Activated CD4-positive, alpha-beta T cell treated with anti-CD3 and anti-CD28 coated beads, Interleukin-2, amount 10 ng/mL, durations not matched to agents 7 days and 5 days (primary cell): ENCODE measurements at places on chromosomes 7 and 10.
A peak's percentile ranks its signal among the peaks of the same experiment; 100 is the strongest.

- DNase-seq, result no peak
Observed at GRCh38 chr10:27514243-27514642, 10.1 kb downstream of the RAB18 start.

DNA sequence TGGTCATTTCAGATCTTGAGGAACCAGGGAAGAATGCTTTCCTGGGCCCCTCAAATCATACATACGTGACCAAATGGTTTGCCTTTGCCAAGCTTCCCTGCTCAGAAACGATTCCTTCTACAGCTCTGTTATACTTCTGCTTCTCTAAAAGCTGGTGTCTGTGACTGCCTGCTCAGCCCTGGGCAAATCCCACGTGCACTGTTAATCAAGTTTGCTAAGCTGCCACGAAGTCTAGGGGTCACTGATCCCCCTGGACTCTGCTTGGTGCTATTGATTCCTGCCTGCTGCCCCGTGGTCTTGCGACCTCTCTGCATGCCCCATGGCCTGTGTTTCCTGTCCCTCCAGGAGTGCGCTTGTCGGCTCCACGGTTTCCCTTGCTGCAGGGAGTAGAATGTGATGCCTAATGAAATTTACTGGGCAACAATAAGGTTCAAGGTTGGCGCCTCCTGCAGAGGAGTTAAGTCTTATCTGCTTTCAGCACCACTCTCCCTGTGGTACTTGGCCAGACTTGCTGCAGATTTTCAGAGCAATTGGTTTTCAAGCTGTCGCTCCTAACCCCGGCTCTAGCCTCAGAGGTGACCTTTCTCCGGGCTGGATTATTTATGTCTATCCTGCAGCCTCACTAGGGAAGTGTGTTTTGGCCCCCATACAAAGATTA, 201.6 kb upstream of the FZD8 start:
- DNase-seq, result no peak

DNA sequence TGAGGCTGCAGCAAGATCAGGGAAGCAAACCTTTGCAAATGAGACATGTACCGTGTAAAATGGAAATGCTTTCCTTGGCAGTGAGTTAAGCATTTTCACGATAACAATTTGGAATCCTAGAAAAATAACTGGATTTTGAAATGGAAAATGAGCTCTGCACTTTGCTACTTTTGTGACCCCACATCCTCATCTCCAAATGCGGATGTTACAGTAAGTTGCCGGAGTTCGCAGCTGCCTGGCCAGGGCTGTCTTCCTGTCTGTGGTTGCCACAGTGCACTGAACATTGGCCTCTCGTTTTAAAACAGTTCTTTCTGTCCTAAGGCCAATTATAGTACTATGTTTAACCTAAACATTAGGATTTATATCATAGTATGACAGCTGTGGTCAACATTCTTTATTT, 136.2 kb upstream of the FZD8 start:
- no peak for DNase-seq

DNA sequence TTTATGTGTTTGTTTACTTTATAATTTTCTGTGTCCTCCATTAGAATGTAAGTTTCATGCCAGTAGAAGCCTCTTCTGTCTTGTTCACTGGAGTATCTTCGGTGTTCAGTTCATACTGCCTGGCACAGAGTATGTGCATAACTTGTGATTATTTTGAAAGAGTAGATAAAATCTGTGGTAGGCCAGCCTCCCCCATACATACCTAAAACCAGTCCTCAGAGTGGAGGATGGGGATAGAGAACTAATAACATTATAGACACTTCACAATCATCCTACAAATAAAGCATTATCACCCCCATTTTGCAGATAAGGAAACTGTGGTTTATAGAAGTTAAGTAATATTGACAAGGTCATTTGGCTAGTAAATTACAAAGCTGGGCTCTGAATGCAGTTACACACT, 28.0 kb downstream of the VIM start:
- DNase-seq, result no peak

GRCh38 chr10:14588084-14588937, 186.4 kb downstream of the FAM107B start:
- DNase-seq, result peak; percentile 54

- peak; percentile 57 for DNase-seq
Observed at GRCh38 chr10:8133146-8133545, 78.7 kb downstream of the GATA3 start.

- DNase-seq, result no peak
Observed at GRCh38 chr7:125033506-125033905, 103.9 kb upstream of the POT1 start.

GRCh38 chr10:19930936-19931893, 115.0 kb downstream of the PLXDC2 start:
- no peak for DNase-seq

- no peak for DNase-seq
Observed at GRCh38 chr10:13528123-13528874, 515 bp downstream of the BEND7 start.

DNA sequence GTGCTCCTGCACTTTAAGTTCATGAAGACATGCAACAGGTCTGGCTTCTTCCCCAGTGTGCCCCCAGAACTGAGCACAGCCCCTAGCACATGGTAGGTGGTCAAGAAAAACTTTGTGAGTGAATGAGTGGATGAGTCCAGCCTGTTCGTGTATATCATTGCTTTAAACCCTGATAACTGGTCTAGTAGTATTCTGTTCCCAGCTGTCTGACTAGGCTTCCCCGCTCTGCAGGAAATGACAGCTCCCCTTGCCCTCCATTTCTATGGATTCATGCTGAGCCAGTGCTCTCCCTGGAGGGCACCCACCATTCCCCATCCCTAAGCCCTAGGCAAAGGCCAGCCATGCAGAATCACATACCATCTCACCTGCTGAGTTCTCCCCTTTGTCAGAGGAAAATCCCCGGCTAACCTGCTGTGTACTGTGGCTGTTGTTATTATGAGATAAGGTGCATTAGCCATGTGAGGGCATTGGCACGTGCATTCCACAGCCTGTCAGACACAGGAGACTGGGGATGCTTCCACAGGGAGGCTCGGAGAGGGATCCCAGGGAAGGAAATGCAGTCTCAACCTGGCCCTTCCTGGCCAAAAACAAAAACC, 698.9 kb downstream of the GRID1 start:
- no peak for DNase-seq

DNA sequence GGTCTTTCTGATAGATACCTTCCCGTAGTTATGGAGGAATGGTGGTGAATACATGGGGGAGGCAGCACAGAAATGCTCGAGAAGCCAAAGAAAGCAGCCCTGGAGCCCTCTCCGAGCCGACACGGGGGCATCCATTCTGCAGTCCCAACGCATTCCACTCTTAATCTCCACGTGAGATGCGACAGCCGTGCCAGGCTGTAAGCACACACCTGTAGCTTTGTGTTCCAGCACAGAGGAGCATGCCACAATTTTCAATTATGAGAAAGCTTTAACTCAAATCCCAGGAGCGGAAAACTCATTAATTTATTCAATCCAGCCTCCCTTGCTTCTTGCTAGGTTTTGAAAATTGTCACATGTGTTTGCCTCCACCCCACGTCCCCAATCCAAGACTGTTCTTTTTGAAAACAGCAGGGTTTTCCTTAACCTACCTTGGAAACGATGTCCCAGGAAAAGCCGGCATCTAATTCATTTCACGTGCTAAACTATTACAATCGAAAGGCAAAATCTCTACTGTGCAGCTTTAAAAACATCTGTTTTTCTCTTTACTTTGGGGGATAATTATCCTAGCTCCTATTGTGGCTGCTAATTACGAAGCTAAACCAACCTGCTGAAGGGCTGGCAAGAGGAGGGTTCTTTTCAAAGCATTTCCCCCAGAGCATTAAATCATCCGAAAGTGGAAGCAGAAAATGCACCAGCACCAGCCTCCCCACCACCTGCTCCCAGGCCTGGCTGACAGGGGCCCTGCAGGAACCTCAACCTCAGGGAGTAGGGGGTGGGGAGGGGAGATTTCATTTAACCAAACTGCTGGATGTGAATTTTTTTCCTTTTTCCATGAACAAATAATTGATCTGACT, 56.0 kb upstream of the CHST15 start:
- DNase-seq, result peak; percentile 12

DNA sequence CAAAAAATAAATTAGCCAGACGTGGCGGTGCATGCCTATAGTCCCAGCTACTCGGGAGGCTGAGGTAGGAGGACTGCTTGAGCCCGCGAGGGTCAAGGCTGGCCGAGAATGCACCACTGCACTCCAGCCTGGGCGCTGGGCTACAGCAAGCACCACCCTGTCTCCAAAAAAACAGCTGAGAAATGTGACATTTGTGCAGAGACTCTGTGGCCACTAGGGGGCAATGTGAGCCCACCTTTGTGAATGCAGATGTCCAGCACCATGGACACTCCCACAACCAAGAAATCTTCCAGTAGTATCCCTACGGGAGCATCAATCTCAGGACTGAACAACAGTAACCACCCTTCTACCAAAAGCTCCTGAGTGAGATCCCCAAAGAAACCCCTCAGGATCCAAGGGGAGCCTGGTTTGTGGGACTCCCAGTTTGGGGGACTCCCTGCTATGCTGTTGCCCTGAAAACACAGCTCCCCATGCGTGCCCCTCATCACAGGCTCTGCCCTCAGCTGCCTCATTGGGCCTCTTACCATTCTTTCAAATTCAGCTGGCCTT, 6.2 kb upstream of the AHCYL2 start:
- DNase-seq, result peak; percentile 84

GRCh38 chr7:1062296-1063294, 18.2 kb downstream of the GPR146 start:
- no peak for DNase-seq

GRCh38 chr10:8104721-8105120, 50.2 kb downstream of the GATA3 start:
- no peak for DNase-seq

DNA sequence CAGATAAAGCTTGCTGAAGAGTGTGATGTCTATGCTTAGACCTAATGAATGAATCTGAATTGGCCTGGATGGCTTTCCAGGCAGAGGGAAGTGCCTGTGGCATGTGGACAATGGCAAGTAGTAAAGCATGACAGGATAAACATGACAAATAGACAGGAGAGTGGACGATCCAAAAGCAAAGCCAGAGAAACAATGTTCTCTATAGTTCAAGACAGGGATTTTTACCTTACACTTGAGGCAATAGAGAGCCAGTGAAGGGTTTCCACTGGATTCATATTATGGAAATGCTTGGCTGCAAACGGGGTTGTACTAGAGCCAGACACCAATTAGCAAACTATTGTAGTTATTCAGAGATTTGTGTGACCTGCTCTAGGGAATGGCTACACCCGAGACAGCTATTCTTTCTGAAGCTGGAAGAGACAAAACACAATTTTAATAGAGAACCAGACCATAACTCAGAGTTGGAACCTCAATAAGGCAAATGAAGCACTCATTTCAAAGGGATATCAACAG, 2.3 kb downstream of the AGMO start:
- DNase-seq, result no peak

GRCh38 chr10:28169525-28169924, 133.3 kb downstream of the MPP7 start:
- DNase-seq, result no peak

DNA sequence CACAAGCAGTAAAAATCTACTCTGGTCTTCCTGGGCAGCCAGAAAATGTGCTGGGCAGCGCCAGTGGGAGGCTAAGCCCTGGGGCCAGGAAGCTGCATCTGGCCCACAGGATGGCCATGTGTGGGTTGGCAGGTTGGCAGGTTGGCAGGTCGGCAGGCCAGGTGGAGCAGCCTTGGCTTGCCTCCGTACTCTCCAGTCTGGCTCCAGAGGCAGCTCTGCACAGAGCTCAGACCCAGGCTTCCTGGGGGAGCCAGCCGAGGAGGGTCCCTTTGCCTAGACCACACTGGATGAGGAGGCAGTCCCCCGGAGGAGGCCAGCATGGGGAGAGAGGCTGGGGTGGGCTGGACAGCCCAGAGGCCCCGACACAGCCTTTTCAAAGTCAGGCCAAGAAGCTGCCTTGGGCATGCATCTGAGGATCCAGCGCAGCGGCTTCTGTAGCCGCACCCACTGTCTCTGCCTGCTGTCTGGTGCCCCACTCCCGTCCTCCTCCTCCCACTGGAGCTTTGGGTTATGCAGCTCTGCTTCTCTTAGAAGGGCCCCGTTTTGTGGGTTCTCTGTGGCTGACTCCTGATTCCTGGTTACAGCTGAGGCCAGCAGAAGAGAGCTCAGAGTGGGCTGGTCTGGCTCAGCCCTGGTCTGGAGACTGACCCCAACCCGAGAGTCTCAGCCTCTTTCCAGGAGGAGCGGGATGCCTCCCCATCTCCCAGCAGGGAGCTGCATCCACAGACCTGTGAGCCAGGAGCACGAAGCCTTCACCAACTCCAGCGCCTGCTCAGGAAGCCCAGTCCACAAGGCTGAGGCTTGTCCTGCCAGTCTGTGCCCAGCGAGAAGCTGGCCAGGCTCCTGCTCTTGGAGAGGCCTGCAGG, 44.6 kb downstream of the CFAP46 start:
- DNase-seq, result no peak

DNA sequence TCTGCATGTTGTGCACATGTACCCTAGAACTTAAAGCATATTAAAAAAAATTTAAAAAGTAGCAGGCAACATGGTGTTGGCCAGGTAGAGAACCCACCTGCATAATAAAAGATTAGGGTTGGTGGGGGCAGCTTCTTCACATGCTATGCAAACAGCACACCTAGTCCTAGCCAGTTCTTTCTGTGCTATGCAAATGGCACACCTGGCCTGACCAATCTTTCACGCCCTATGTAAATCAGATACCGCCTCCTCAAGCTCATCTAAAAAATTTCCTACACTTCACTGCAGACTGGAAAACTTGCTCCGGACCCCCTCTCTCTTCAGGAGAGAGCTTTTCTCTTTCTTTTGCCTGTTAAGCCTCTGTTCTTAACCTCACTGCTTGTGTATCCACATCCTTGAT, 14.5 kb upstream of the PIP start:
- DNase-seq, result no peak

DNA sequence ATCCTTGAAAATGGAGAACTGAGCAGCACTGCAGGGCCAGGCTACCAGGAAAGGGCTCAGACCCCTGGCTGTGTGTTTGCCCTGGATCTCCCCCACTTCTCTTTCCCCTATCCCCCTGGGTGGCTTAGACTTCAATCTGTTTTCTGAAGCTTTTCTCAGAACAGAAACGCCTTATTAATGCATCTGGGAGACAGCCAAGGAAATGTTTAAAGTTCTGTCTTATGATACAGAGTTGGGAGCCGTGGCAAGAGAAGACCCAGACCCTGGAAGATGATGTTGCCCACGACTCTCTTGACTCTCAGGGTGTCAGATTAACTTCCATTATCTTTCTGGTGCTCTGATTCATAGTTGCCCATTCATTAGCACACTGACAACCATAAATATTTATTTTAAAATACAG, 107.1 kb downstream of the EBLN1 start:
- no peak for DNase-seq

DNA sequence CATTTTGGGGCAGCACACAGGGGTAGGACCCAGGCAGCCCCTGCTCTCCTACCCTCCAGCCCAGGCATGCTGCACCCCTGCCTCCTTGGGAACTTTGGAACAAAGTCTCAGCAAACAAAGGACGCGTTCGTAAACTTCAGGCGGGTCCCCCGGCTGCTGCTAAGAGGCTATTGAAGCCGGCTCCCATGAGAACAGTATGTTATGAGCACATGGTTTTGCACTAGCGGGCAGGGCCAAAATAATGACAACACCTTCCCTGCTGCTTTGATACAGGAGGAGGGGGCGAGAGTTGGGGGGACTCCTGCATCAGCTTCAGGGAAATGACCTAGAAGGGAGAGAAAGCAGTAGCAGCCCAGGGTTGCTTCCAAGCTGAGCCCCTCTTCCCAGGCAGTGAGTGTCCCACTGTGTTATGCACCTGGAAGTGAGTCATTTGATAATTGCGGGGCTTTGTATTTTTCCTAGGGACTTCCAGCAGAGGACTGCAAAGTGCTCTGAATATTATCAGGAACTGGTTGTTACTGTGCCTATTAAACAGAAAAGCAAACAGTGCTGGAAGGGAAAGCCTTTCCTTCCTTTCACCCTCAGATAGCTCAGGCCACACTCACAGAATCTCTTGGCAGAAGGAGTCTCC, 6.9 kb downstream of the ITPRIP start:
- no peak for DNase-seq
